COR-L47 (cell line): ENCODE measurements at places on chromosomes 3 and 15.

DNA sequence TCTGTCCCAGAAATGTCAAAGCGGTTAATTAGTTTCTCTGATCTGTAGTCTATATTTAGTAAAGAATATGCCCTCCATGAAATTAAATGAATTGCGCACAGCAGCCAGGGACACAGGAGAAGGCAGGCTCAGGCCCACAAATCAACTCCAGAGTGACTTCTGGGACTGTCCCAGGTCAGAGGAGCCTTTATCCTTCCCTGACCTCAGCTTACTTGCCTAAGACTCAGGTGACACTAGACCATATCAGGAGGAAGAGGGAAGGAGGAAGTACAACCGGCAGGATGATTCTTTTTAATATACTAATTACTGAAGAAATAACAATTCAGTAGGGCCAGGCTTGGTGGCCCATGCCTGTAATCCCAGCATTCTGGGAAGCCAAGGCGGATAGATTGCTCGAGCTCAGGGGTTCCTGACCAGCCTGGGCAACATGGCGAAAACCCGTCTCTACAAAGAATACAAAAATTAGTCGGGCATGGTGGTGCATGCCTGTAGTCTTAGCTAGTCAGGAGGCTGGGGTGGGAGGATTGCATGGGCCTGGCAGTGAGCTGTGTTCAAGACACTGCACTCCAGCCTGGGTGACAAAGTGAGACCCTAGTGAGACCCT is 1.8 kb upstream of the GPR15 start:
- no peak for DNase-seq

- DNase-seq = peak; percentile 17
Measured at GRCh38 chr3:10950476-10951294, 41.9 kb upstream of the SLC6A1 start.

GRCh38 chr3:15549846-15550245 is 28.3 kb upstream of the COLQ start:
- DNase-seq = no peak

DNA sequence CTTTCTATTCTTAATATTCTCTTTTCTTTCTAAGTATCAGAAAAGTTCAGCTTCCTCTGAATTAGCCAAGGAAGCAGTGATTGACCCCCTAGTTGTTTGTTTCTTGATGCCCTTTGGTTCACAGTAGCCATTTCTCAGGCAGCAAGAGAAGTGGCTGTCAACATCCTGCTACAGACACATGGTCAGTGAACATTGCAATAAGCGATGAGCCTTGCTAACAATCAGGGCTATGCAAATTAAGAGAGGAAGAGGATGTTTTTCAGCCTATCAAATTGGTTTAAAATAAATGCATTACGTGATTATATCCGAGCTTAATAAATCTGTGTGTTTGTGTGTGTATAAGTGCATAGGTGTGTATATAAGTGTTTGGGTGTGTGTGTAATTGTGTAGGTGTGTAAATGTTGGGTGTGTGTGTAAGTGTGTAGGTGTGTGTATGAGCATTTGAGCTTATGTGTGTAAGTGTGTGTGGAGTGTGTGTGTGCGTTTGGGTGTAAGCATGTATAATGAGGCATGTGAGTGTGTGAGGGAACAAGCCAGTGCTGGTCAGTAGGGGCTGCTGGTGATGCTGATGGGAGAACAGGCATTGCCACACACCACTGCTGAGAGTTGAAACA is 78.1 kb upstream of the XCR1 start:
- DNase-seq = no peak

- DNase-seq = no peak
Measured at GRCh38 chr3:16604887-16605602, at the start of gene DAZL. Gene DAZL (minus strand): TSS chr3:16605423. CDS start chr3:16605205, 218 bp downstream.

DNA sequence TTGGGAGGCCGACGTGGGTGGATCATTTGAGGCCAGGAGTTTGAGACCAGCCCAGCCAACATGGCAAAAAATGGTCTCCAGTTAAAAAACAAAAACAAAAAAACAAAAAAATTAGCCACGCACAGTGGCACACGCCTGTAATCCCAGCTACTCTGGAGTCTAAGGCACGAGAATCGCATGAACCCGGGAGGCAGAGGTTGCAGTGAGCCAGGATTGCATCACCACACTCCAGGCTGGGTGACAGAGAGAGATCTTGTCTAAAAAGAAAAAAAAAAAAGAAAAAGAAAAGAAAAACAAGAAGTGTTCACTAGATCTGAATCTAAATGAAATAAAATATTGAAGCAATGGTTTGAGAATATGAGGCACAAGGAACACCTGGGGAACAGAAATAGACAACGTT is 36.7 kb downstream of the SLC9A9 start:
- DNase-seq = no peak

DNA sequence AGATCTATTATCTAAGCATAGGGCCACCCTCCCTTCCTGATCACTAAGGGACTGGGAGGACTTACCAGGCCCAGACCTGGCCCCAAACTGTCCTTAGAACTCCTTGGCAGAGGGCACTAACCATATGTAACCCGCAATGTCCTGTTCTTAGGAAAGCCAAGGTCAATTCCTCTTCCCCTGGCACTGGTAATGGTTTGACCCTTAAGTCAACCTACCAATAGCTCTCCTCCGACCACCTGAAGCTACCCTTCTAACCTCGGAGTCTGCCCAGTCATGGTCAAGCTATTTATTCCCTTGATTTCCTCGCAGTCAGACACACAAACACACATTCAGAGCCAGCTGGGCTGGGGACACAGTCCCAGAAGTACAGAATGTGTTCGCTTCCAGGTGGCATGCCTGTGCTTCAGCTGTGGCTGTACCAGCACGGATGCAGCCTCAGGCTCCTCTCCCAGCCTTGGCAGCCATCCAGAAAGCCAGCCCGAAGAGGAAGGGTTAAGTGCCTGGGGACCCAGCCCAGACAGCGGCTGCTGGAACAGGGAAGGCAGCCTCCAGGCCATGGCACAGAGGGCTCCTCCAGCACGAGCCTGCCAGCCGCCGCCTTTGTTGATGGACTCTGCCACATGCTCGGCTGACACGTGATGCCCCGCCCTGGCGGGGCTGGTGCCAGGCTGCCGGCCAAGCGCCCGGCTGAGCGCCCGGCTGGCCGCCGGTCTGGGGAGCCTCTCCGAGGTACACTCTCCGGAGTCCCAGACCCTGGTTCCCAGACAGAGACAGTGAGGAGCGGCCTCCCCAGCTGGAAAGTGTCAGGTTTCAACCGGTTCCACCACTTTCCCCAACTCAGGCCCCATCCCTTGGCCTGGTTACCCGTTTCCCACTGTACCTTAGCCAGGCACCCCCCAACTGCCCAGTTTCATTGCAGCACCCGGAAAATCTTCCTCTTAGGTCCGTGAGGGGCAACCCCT is 5.5 kb downstream of the BMF start:
- peak; percentile 97 for DNase-seq

GRCh38 chr3:115402651-115403050 is 220.7 kb upstream of the GAP43 start:
- DNase-seq = no peak

DNA sequence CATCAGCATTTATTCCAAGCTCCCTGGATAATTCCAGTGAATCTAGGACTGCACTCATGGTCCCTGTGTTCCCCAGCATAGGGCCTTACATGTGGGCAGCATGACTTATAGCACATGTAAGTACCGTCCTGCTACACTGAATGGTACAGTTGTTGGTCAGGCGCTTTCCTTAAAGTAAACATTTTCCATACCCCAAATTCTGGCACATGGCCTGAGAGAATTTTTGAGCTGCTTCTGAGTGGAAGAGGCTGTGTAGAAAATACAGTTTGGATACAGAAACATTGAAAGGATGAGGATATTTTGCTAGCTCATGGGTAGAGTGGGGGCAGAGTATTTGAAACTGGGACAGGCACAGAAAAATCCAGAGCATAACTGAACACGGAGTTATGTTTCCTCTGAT is 27.6 kb downstream of the CORO2B start:
- no peak for DNase-seq

- DNase-seq = no peak
Measured at GRCh38 chr15:77827860-77828259, 195.1 kb upstream of the LINGO1 start.

- DNase-seq = no peak
Measured at GRCh38 chr3:59766200-59766872, 716.5 kb upstream of the CFAP20DC start.

GRCh38 chr3:177525987-177526712 is 328.9 kb upstream of the TBL1XR1 start:
- DNase-seq = no peak

GRCh38 chr3:119120480-119120879 is 25.5 kb upstream of the TEX55 start:
- no peak for DNase-seq

- no peak for DNase-seq
Measured at GRCh38 chr3:80526153-80526552, 758.4 kb upstream of the ROBO1 start.

- no peak for DNase-seq
Measured at GRCh38 chr3:27680517-27681246, 41.4 kb downstream of the EOMES start.

DNA sequence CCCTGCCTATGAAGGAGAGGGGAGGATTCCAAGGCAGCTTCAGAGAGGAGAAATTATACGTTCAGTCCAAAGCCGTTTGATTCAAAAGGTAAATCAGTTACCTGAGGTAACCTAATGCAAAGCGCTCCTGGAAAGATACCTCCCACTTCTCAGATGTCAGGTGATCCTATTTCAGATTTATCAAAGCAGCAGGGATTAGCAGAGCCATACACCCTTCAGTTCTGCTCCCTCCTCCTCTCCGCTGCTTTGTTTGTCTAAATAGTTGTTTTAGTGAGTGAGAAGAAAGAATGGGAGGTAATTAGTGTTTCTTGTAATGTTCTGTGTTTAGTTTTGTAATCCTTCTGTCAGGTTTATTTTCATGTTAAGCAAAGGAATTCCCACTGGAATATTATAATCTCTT is 81.1 kb downstream of the SOX14 start:
- no peak for DNase-seq

DNA sequence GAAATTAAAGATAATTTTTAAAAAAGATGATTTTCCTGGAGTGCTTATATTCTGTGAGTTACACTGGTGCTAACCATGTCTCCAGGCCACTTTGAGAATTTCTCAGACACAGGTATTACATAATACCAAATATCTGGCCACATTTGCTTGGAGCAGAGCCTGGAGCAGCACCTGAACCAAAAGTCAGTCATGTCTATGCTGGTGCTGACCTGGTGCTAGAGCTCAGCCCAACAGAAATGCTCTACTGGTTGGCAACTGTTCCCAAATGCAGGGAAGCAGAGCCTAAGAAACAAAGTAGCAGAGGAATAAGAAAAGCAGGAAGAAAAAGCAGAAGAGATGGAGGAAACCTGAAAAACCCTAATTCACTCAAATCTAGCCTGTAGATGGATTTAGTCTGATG is 135.7 kb upstream of the SLC7A14 start:
- DNase-seq = no peak

DNA sequence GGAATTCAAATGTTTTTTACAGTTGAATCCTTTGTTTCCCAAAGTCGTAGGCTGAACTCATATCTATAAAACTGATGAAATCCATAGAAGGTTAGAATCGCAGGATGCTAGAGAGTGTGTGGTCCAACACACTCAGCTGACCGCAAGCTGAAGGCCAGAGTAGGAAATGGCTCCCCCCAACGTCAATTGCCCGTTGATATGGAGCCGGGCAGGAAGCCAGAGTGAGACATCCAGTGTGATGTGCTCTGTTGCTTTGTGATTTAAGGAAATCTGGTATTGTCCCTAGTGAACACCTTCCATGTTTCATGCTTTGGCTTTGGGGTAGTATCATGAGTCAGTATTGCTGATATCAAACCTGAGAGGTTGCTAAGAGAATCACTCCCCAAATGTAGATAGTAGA is 5.8 kb upstream of the MEX3B start:
- no peak for DNase-seq

- peak; percentile 90 for DNase-seq
Measured at GRCh38 chr3:144104186-144104585, 132.6 kb downstream of the DIPK2A start.

GRCh38 chr3:141945726-141946485 is 69.5 kb downstream of the ATP1B3 start:
- DNase-seq = no peak

DNA sequence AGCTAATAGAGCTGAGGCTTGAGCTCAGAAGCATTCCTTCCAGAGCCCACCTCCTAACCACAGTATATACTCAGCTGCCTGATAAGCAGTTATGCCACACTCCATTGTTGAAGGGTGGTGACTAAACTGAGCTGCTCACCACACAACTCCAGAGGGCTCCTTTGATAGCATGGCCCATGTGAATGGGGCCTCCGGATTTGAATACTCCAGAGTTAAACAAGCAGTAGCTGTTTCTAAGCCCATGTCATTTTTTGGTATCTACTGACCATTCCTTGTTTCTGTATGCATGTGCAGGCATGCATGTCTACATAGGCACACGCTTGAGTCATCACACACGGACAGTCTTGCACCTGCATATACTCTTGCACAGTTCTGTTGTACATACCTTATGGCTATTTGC is 28.9 kb downstream of the IGSF10 start:
- DNase-seq = no peak

- DNase-seq = no peak
Measured at GRCh38 chr15:40003116-40003916, 35.7 kb downstream of the SRP14 start.

DNA sequence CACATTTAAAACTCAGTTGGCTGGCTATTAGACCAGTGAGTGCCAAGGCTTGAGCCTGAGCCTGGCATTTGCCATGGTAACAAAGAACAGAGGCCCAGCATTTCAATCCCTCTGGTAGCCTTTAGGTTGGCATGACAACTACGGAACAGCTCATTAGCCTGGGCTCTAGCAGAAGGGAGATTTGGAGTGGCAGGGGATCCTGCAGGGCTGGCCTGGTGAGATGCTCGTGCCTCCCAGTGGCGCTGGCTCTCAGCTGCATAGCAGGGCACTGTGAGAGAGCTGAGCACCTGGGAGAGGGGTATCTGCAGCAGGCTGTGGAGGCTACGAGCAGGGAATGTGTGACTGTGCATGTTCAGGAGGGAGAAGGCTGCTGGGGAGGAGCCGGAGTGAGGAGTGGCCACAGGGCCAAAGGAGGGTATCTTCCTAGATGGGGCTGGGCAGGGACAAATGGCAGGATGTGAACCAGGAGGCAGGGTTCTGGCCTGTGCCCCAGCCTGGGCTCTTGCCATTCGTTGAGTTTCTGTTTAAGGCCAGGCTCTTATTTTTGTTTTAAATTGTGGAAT is 5.6 kb upstream of the ABTB1 start:
- no peak for DNase-seq

DNA sequence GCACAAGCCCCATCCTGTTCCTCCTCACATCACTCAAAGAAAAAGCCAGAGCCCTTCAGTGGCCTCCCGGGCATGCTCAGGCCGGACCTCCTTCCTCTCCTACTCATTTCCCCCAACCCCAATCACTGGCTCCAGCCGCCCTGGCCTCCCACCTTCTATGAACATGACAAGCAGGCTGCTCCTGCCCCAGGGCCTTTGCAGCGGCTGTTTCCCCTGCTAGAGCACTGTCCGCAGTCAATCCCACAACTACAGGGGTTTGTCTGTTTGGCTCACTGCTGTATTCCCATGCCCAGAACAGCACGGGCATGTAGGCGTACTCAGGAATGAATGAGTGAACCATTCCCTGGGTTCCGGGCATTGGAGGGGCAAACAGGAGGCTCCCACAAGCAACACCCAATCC is 139.8 kb upstream of the PRR20G start:
- DNase-seq = no peak
